Stimulated activated naive CD4-positive, alpha-beta T cell treated with Interleukin-2 at 50 U/mL for 16 hours (primary cell): ENCODE measurements at places on chromosomes 2 and 18.
A peak's percentile ranks its signal among the peaks of the same experiment; 100 is the strongest.

DNA sequence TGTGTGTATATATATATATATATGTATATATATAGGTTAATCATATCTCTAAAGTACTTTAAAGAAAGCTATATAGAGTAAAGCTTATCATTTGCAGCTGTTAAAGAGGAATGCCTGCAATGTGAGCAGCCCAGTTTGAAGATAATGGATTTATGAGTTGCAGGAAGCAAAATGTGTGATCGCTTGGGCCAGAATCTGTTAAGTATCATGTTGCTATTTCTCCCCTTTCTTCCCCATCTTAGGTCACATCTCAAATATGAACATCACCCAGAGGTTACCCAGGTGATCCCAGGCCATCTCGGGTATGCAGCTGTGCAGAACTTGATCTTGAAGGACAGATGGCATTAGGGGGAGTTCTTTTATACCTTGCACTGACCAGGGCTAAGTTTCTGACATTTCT is 316.5 kb downstream of the MTX2 start:
- no peak for DNase-seq

GRCh38 chr2:137590102-137590501 is 374.2 kb upstream of the HNMT start:
- DNase-seq, result no peak

GRCh38 chr18:47754311-47755101 is 176.0 kb downstream of the SMAD2 start:
- peak; percentile 30 for DNase-seq

DNA sequence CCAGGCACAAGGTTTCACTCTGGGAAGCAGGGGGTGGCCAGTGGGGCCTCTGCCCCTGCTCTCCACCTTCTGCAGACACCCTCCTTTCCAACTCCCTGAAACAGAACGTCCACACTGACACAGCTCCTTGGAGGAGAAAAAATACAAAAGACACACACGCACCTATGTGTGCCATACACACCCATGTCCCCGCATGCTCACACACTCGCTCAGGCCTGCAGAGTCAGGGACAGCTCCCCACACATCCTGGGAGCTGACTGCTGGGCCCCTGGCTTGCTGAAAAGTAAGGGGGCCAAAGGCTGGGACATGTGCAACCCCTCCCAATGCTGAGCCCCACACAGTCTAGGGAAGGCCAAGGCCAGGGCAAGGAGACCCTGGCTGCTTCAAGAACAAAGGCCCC is 200.5 kb downstream of the TNS1 start:
- DNase-seq, result no peak

DNA sequence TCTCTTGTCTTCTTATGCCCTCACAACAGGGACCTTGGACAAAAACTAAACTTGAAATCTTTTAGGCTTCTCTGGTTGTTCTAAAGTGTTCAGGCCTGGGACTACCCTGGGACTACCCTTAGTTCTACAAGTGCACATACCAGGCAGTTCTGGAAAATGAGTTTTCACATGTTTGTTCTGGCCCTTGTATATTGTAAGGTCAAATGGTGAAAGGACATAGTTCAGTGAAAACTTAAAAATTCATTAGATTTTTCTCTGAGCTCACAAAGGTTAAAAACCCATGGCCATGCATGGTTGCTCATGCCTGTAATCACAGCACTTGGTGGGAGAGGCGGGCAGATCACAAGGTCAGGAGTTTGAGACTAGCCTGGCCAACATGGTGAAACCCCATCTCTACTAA is 875.5 kb upstream of the FAM98A start:
- DNase-seq, result no peak
